Stimulated activated CD4-positive, alpha-beta T cell treated with anti-CD3 and anti-CD28 coated beads, Interleukin-15, amount 100 ng/mL, for 48 hours (primary cell): ENCODE measurements at places on chromosomes 16 and 17.

- DNase-seq = no peak
Observed at GRCh38 chr16:9657641-9658040, 524.6 kb downstream of the GRIN2A start.

DNA sequence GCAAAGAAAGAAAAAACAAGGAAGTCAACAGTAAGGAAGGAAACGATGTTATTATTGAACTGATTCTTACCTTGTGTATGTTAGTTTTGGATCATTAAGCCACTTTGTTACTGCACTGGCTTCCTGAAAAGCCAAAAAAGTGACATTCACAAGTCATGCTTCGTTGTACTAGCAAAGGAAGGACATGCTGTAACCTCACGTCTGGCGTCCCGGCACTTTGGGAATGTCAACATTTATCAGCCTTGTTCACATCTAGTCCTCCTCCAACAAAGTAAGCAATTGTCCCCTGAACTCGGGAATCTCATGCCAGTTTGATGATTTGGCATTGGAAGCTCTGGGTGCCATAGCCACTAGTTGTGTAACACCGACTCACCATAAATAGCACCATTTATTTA is 731 bp upstream of the MKS1 start:
- DNase-seq = no peak

DNA sequence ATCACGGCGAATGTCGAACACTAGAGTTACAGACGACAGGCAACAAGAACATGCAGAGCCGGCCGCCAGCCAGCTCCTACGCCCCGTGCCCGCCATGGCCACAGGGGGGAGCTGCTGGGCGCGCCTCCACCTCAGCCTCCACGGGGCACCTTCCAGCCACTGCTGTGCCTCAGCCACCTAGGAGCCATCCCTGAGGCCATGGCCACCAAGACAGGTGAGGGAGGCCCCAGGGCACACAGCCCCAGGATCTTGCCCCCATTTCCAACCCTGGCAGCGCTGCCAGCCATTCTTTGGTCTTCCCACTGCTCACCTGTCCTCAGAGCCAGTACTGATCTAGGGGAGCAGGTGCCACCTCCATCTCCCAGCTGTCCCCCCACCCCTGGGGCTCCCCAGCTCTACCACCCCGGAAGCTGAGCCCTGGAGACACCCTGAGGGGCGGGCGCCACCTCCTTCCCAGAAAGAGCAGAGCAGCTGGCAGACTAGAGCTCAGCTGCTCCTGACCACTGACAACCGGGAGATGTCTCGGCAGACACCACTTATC is 11.8 kb downstream of the GNPTG start:
- peak; percentile 47 for DNase-seq

GRCh38 chr17:9232591-9233270 is 211.4 kb downstream of the NTN1 start:
- DNase-seq = no peak

- DNase-seq = no peak
Observed at GRCh38 chr17:2179615-2180295, 123.8 kb downstream of the SMG6 start.

DNA sequence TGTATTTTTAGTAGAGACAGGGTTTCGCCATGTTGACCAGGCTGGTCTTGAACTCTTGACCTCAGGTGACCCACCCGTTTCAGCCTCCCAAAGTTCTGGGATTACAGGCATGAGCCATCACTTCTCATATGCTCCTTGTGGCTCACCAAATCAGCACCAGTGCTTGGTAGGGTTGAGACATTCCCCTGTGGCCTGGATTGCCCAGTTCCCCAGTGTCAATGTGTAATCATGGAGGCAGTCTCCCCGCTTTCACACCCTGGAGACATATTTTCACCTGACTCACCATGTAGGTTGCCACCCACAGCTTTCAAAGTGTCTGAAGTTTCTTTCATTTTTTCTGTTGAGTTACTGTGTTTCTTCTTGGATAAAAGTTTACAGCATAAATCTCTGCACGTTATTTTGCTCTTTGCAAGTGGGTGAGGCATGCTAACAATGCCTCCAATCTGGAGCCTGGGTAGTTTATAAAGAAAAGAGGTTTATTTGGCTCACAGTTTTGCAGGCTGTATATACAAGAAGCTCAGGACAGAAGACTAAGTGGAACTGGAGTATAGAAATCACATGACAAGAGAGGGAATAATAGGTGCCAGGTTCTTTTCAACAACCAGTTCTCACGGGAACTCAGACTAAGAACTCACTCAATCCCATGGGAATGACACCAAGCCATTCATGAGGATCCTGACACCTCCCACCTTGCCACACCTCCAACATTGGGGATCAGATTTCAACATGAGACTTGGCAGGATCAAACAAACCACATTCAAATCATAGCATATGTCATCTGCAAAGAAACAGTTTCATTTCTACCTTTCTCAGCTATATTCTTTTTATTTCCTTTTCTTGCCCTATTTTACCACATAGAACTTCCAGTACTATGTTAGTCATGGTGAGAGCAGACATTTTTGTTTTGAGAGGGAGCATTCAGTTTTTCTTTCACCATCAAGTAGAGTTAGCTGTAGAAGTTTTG is 113.2 kb downstream of the PHKB start:
- peak; percentile 36 for DNase-seq

GRCh38 chr17:4485676-4486646 is 12.7 kb upstream of the SPNS2 start:
- no peak for DNase-seq

DNA sequence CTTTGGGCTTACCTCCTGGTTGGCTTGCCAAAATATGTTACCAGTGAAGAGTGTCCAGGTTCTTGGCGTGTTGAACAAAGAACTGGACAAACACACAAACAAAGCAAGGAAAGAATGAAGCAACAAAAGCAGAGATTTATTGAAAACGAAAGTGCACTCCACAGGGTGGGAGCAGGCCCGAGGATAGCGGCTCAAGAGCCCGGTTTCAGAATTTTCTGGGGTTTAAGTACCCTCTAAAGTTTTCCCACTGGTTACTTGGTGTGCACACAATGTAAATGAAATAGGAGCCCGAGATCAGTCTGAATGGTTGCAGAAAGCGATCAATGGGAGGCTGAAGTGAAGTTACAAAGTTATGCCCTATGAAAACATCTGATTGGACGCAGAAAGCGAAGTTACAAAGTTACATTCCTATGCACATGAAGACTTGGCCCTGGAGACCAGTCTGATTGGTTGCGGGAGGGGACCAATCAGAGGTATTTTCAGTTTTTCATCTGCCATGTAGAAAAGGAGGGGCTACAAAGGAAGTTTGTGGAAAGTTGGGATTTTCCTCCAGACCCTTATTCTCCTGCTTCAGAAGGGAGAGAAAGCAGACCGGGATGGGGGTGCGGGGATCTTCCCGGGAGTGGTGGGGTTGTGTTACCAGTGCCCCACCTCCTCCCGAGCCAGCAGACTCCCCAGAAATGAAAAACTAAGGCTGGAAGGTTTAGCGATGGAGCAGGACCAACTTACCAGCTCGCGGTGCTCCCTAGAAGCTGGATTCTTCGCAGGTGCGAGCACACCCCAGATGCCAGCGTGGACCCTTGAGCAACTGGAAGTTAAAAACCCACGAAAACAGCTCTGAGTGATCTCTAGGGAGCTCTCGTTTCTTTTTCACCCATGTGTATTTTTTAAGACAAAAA is at the start of gene SLFN12:
TSS of gene SLFN12 (minus strand) at position 325 of the 899 bp plus-strand sequence. CDS start 9,472 bp downstream, outside the sequence.
- peak; percentile 15 for DNase-seq

- no peak for DNase-seq
Observed at GRCh38 chr17:17545984-17546383, 45.5 kb downstream of the PEMT start.

- DNase-seq = no peak
Observed at GRCh38 chr16:67054901-67055300, 26.0 kb downstream of the CBFB start.

GRCh38 chr16:54178478-54178976 is 108.1 kb downstream of the IRX3 start:
- DNase-seq = no peak

DNA sequence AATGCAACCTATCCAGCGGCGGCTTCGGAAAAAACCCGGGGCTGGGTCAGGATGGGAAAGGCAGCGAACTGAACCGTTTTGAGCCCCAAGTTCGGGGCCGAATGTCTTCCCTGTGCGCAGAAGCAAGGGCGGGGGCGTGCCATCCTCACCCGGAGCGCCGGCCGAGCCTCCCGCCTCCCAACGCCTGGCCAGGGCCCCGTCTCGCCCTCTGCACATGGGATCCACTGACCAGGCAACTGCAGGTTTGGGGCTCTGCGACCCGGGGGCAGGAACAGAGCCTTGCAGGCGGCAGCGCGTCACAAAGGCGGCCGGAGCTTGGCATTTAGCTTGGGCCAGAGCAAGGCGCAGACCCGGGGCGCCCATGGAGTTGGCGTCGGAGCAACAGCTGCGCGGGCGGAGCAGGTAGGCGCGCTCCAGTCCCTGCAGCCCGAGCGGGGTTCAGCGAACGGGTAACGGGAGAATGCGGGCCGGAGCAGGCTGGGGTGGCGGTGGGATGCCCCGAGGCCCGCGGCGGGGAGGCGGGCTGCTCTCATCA is at the start of gene FBXO39:
TSS of gene FBXO39 (plus strand) at position 345 of the 535 bp plus-strand sequence. CDS start 3,654 bp downstream, outside the sequence.
- no peak for DNase-seq

DNA sequence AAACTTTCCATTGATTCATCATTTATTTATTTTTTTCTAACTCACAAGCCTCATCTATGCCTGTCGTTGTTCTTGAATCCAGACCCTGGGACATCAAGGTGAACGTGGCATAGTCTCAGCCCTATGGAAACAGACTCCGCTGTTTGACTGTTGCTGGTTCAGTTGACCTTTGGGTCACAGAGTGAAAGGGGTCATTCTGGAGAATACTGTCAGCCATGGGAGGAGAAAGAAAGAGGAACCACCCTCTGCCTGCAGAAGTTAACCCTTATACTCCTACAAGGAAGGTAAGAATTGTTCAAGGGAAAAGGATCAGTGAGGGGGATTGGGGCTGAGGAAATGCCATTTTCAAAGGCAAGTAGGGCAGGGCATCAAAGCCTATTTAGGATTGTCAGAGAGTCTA is 387.6 kb upstream of the MAF start:
- DNase-seq = no peak

- no peak for DNase-seq
Observed at GRCh38 chr16:81590714-81591544, 146.3 kb downstream of the CMIP start.
